M059J (cell line): ENCODE measurements at places on chromosomes 13 and 19. TPM values are rescaled to one million over a fixed set of nuclear protein-coding genes. Genes with fewer than 3 reads are reported as not detected.

Gene ZSCAN4
- total RNA-seq: not detected in 2 replicates

Gene ZNF528
- 20.1 and 28.4 TPM in 2 replicates for total RNA-seq

Gene PRKD2
- 18.9 and 38.7 TPM in 2 replicates for total RNA-seq

Gene ZNF580
- total RNA-seq: 18.2 and 20.9 TPM in 2 replicates

Gene GDF15
- 3.3 and 5.4 TPM in 2 replicates for total RNA-seq

GRCh38 chr13:110109140-110109783, 197.7 kb downstream of the COL4A1 start:
- no peak for DNase-seq

DNA sequence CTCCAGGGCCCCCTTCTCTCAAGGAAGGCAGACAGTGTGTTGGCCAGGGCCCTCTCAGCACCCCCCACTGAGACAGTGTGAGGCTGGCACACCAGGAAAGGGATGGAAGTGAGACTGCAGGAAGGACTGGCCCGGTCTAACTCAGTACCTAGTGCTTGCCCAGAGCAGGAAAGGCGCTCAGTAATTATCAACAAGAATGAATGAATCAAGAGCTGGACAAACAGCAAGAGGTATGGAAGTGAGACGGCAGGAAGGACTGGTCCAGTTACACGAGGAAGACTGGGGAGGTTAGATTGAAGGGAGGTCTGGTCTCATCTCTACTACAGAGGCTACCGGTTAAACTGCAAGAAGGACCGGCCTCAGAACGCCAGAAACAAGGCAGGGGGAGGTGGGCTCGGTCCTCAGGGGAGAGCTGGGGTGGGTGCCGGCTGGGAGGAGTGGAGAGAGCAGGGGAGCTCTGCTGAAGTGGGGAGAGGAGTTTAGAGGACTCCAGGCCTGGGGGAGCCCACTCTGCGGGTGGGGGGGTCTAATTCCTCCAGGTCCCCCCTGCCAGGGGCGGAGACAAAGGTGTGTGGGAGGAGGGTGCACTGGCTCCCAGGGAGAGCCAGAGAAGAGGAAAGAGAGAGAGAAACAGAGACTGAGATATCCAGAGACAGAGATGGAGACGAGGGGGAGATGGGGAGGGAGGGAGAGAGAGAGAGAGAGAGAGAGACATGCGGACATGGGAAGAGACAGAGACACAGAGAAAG, 1.1 kb downstream of the SLC8A2 start:
- no peak for DNase-seq

DNA sequence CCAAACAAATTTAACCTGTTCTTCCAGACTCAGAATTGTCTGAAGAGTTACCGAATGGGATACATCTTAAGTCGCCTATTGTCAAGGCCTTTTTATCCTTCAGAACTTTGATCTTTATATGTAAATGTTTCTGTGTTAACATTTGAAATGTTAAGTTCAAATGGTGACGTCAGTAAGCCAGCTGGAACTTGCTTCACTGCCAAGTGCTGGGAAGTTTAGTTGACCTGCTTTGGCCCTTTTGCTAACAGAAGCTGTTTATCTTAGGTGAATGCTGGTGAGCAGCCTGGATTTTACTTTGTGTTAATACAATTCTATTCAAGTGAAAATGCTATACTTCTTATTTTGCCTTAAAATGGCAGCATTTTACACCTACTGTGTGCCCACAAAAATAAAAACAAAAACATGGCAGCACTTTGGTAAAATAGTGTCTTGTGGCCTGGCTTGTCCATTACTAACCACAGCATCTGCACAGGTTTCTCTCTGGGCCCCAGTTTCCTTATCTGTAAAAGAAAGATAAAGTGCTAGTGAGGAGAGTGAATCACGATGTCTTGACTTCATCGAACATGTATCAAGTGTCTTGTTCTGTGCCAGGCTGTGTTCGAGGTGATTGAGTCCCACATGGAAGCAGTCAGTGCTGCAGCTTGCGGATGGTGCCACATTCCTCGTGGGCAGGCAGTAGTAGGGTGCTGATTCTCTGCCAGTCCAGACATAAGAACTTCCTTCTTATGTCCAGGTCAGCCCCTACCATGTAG, 2.2 kb downstream of the NAXD start:
- peak; percentile 48 for DNase-seq
